ENCODE measurements at places on chromosomes 3 and 15. TPM values are rescaled to one million over a fixed set of nuclear protein-coding genes. Genes with fewer than 3 reads are reported as not detected.

GRCh38 chr3:170589113-170589512 lies 3.2 kb upstream of the SLC7A14 start:
- no peak for DNase-seq
- H3K4me1 ChIP-seq, result peaks cover 4% of the 10 kb centered on the region
- no peaks in the 10 kb centered on the region for H3K36me3 ChIP-seq

GRCh38 chr3:65350801-65351476 lies 663.1 kb upstream of the ADAMTS9 start:
- H3K4me3 ChIP-seq, result no peak overlapping the region
- no peaks in the 10 kb centered on the region for H3K36me3 ChIP-seq
- H3K4me1 ChIP-seq, result peaks cover 9% of the 10 kb centered on the region
- DNase-seq, result no peak
- H3K27me3 ChIP-seq, result no peaks in the 10 kb centered on the region

GRCh38 chr3:57393977-57394376 lies 101.5 kb upstream of the ASB14 start:
- no peaks in the 10 kb centered on the region for H3K36me3 ChIP-seq
- DNase-seq, result no peak
- no peaks in the 10 kb centered on the region for H3K27me3 ChIP-seq
- H3K4me3 ChIP-seq, result no peak overlapping the region
- H3K4me1 ChIP-seq, result no peaks in the 10 kb centered on the region
- no peak overlapping the region for H3K27ac ChIP-seq

- H3K27ac ChIP-seq, result no peak overlapping the region
- H3K4me1 ChIP-seq, result no peaks in the 10 kb centered on the region
- no peaks in the 10 kb centered on the region for H3K36me3 ChIP-seq
- no peak overlapping the region for H3K4me3 ChIP-seq
- no peaks in the 10 kb centered on the region for H3K27me3 ChIP-seq
- DNase-seq, result no peak
Observed at GRCh38 chr3:73080216-73080966, 18.9 kb downstream of the EBLN2 start.

GRCh38 chr3:133113526-133113925 lies 75.3 kb downstream of the TMEM108 start:
- H3K27me3 ChIP-seq, result no peaks in the 10 kb centered on the region
- H3K4me1 ChIP-seq, result no peaks in the 10 kb centered on the region
- DNase-seq, result no peak

GRCh38 chr3:69368129-69368741 lies 17.7 kb downstream of the FRMD4B start:
- no peaks in the 10 kb centered on the region for H3K27me3 ChIP-seq
- H3K4me3 ChIP-seq, result no peak overlapping the region
- no peak overlapping the region for H3K27ac ChIP-seq
- no peaks in the 10 kb centered on the region for H3K36me3 ChIP-seq
- DNase-seq, result peak; percentile 17
- H3K4me1 ChIP-seq, result no peaks in the 10 kb centered on the region

GRCh38 chr3:178802259-178802658 lies 266.0 kb downstream of the KCNMB2 start:
- H3K27ac ChIP-seq, result no peak overlapping the region
- H3K4me1 ChIP-seq, result peaks cover 15% of the 10 kb centered on the region
- no peak for DNase-seq
- H3K36me3 ChIP-seq, result no peaks in the 10 kb centered on the region

GRCh38 chr3:143726727-143727126 lies 121.5 kb downstream of the SLC9A9 start:
- no peak for DNase-seq
- H3K4me3 ChIP-seq, result no peak overlapping the region
- no peaks in the 10 kb centered on the region for H3K36me3 ChIP-seq
- no peaks in the 10 kb centered on the region for H3K27me3 ChIP-seq

DNA sequence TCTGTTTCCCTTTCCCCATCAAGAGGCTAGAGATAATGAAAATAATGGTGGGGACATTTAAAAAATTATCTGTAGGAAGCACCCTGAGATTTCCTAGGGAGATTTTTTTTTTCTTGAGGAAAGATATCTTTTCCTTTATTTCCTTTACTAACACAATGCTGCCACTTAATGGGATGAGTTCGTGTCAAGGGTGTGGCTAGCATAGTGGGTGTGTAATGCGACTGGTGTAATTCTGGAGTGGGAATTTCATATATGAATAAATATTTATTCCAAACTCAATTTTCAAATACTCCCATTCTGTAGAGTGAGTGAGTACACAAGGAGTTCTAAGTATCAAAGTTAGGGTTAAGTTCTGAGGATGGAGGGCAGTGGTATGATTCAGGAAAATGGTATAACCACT lies 66.1 kb upstream of the GALNT15 start:
- no peaks in the 10 kb centered on the region for H3K36me3 ChIP-seq
- no peaks in the 10 kb centered on the region for H3K4me1 ChIP-seq
- DNase-seq, result no peak
- H3K27ac ChIP-seq, result no peak overlapping the region
- H3K4me3 ChIP-seq, result no peak overlapping the region

- no peak overlapping the region for H3K27ac ChIP-seq
- peaks cover 13% of the 10 kb centered on the region for H3K4me1 ChIP-seq
- no peaks in the 10 kb centered on the region for H3K36me3 ChIP-seq
- no peaks in the 10 kb centered on the region for H3K27me3 ChIP-seq
- no peak overlapping the region for H3K4me3 ChIP-seq
Observed at GRCh38 chr3:128351546-128351945, 115.1 kb downstream of the DNAJB8 start.

DNA sequence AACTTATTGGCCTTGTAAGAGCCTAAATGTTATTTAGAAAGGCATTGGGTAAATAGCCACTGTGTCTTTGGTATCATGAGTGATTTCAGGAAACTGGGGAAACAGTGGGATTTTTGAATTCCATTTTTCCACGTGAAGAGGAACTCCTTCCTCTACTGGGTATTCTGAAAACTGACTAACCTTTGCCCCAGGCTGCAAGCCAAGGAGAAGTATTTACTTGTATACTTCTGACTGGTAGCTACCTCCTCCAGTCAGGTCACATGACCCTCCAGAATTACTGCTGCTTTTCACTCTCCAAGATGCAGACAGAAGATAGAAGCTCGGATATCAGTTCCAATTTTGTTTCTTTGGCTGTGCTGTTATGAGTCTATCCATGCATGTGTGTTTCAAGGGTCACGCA lies 50.9 kb upstream of the MAP3K13 start:
- no peaks in the 10 kb centered on the region for H3K4me1 ChIP-seq
- DNase-seq, result no peak
- no peak overlapping the region for H3K27ac ChIP-seq
- H3K4me3 ChIP-seq, result no peak overlapping the region

DNA sequence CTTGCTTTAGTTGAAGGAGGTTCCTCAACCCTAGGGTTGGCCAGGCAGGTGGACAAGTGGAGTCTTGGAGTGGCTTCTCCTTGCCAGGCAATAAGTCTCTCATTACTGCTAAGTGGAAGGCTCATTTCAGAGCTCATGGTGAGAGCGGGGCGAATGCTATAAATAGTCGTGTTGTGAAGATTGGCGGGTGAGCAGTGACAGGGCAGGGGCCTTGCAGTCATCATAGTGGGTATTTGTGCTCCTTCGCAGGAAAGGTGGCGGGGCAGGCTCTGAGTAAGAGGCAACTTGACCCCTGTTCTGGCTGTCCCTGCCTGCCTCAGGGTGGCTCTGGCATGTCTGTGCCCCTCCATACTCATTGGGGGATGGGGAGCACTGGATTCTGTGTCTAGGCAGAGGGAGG lies 8.7 kb upstream of the GRM2 start:
- H3K27me3 ChIP-seq, result no peaks in the 10 kb centered on the region
- no peaks in the 10 kb centered on the region for H3K36me3 ChIP-seq
- no peak overlapping the region for H3K27ac ChIP-seq
- no peak for DNase-seq
- no peak overlapping the region for H3K4me3 ChIP-seq
- peaks cover 7% of the 10 kb centered on the region for H3K4me1 ChIP-seq

DNA sequence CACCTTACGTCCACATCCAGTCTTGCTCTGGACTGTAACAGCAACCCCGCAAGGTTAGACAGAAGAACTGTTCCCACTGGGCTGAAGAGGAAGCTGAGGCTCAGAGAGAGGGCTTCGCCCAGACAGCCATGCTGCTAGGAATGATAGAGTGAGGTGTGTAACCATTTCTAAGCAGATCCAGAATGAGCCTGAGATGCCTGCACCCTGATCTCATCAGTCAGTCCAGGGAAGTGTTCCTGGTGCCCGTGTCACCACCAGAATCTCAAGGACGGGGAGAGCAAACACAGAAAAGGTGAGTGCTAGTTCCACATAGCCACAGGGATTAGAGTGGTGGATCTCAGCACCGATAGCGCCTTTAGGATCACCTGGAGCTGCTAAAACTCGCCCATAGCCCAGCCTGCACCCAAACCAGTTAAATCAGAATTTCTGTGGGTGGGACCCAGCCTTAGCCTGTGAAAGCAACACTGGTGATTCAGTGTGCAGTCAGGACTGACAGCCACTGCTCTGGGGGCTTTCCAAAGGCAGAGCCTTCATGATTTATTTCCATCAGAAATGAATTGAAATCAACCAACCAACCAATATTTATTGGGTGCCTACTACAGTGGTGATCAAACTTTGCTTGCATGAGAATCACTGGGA lies 12.3 kb downstream of the ISLR start:
- H3K4me3 ChIP-seq, result no peak overlapping the region
- no peaks in the 10 kb centered on the region for H3K27me3 ChIP-seq
- H3K27ac ChIP-seq, result no peak overlapping the region
- no peaks in the 10 kb centered on the region for H3K4me1 ChIP-seq
- H3K36me3 ChIP-seq, result no peaks in the 10 kb centered on the region
- DNase-seq, result no peak

DNA sequence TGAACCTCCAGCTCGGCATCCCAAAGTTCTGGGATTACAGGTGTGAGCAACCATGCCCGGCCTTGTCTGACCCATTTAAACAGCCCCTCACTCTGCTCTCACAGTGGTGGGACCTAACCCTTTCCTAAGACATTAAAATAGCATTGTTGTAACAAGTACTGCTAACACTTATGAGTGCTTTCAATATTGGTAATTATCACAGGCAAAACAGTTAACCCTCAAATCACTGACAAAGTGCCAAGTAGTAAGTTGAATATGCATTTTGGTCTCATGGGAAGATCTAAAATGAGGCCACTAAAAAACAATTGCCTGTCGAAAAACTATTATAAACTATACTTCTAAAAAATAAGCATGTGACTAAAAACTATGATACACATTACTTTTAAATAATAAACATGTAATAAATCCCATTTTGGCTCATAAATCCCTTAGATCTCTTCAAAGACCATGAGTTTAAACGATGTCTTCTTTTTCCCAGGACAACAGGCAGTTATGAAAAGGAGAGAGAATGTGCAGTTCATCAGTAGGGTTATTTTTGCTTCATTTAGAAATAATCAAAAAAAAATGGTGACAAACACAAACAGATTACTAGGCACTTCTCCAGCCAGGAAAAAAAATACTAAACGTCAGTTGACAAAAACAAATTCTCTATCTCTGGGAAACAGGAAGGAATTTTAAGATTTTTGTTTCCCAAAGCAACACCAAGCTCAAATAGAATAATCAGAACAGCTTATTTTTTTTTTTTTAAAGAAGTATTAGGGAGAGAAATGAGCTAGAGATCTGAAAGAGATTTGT lies 95.4 kb downstream of the RFTN1 start:
- no peaks in the 10 kb centered on the region for H3K4me1 ChIP-seq
- H3K27ac ChIP-seq, result no peak overlapping the region
- H3K27me3 ChIP-seq, result no peaks in the 10 kb centered on the region
- no peaks in the 10 kb centered on the region for H3K36me3 ChIP-seq
- no peak for DNase-seq
- H3K4me3 ChIP-seq, result no peak overlapping the region

DNA sequence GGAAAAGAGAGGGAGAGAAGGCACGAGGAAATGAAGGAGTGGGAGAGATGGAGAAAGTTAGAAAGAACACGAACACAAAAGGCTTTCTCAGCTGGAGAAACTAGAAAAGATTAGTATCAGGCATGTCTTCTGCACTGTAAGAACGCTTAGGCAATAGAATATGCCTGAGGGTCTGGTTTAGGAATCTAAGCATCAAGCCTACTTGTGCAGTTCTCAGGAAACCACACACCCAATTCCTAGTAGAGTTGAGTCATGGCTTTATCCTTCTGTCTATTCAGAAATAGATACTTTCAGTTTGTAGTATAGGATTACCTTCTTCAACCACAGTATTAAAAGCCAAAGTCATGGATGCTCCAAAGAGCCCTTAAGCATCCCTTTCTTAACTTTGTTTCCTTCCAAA lies 969.4 kb downstream of the NTRK3 start:
- H3K4me3 ChIP-seq, result no peak overlapping the region
- no peak overlapping the region for H3K27ac ChIP-seq
- peaks cover under 1% of the 10 kb centered on the region for H3K36me3 ChIP-seq
- H3K27me3 ChIP-seq, result no peaks in the 10 kb centered on the region
- no peaks in the 10 kb centered on the region for H3K4me1 ChIP-seq

GRCh38 chr15:38828031-38828532 lies 263.5 kb upstream of the RASGRP1 start:
- H3K27ac ChIP-seq, result no peak overlapping the region
- no peaks in the 10 kb centered on the region for H3K27me3 ChIP-seq
- DNase-seq, result no peak
- H3K4me1 ChIP-seq, result no peaks in the 10 kb centered on the region
- H3K4me3 ChIP-seq, result no peak overlapping the region

DNA sequence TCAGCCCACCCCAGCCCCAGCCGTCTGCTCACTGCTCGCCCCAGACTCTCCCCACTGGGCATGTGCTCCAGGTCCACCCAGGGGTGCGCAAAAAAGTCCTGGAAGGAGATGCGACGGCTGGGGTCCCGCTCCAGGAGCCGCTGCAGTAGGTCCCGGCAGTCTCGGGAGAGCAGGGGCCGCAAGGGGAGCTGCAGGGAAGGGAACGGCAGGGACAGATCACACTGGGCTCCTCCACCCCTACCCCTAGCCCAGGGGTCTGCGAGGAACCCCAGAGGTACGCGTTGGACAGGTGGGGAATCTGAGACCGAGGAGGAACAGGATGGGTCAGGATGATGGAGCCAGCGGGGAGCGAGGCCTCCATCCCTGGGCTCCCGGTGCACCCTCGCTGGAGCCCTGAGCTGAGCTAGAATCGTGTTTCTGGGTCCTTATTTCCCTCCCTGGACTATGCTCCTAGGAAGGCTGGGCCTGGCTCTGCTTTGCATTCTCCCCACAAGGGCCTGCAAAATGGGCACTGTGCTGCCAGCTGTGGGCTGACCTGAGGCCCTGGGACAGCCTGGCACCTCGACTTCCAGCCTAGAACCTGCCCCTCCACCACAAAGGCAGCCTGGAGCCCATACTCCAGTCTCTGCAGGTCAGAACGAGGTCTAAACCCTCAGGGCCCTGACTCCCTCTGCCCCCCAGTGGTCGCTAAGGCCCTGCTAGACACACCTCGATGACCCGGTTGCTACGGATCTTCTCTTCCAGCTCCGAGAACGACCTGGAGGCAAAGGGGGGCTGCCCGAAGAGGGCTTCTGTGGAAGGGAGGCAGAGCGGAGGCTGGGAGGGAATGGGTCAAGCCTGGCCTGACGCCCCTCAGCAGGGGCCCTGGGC lies 3.2 kb downstream of the ULK3 start:
- H3K36me3 ChIP-seq, result no peaks in the 10 kb centered on the region
- peaks cover 9% of the 10 kb centered on the region for H3K4me1 ChIP-seq
- no peak overlapping the region for H3K27ac ChIP-seq
- peak; percentile 62 for DNase-seq
- H3K4me3 ChIP-seq, result no peak overlapping the region

Gene PIGZ
- not detected for total RNA-seq

Gene NEO1
- 45.8 TPM for total RNA-seq

Gene CHD2
- total RNA-seq, result 119 TPM

Gene KLHL40
- not detected for total RNA-seq

Gene PCCB
- total RNA-seq, result 76.8 TPM

Gene NAALADL2
- total RNA-seq, result 2.6 TPM

Gene PRKCD
- total RNA-seq, result 11.8 TPM

Gene LNP1
- 6.7 TPM for total RNA-seq

Gene P3H2
- 20.5 TPM for total RNA-seq

Gene UBA7
- total RNA-seq, result 0.14 TPM

Gene SPPL2A
- total RNA-seq, result 33.0 TPM
